ENCODE measurements at places on chromosomes 16 and 17.

- DNase-seq = peak; percentile 70
- no peak overlapping the region for H3K4me3 ChIP-seq
- peaks cover 5% of the 10 kb centered on the region for H3K4me1 ChIP-seq
- H3K27me3 ChIP-seq = no peaks in the 10 kb centered on the region
- no peaks in the 10 kb centered on the region for H3K36me3 ChIP-seq
These were observed 26.4 kb downstream of the B9D1 start for GRCh38 chr17:19335951-19336631.

- no peaks in the 10 kb centered on the region for H3K4me1 ChIP-seq
- no peak overlapping the region for H3K27ac ChIP-seq
- H3K36me3 ChIP-seq = no peaks in the 10 kb centered on the region
- no peak overlapping the region for H3K4me3 ChIP-seq
- no peaks in the 10 kb centered on the region for H3K27me3 ChIP-seq
These were observed 109.8 kb upstream of the FAM20A start for GRCh38 chr17:68710976-68711375.

GRCh38 chr16:7103056-7103455 lies 229.6 kb upstream of the RBFOX1 start:
- no peak for DNase-seq
- no peak overlapping the region for H3K4me3 ChIP-seq
- H3K27ac ChIP-seq = no peak overlapping the region
- H3K36me3 ChIP-seq = no peaks in the 10 kb centered on the region
- no peaks in the 10 kb centered on the region for H3K4me1 ChIP-seq

GRCh38 chr17:63497708-63498483 lies 21.0 kb downstream of the ACE start:
- peak; percentile 47 for DNase-seq
- no peak overlapping the region for H3K27ac ChIP-seq
- no peaks in the 10 kb centered on the region for H3K4me1 ChIP-seq

GRCh38 chr16:10889855-10890254 lies 12.9 kb downstream of the CIITA start:
- H3K27me3 ChIP-seq = no peaks in the 10 kb centered on the region
- no peaks in the 10 kb centered on the region for H3K36me3 ChIP-seq
- no peaks in the 10 kb centered on the region for H3K4me1 ChIP-seq

GRCh38 chr17:30483159-30483558 lies 6.0 kb downstream of the GOSR1 start:
- H3K4me3 ChIP-seq = no peak overlapping the region
- no peaks in the 10 kb centered on the region for H3K27me3 ChIP-seq
- DNase-seq = no peak
- peaks cover 2% of the 10 kb centered on the region for H3K4me1 ChIP-seq

GRCh38 chr17:47192554-47192953 lies 3.5 kb upstream of the CDC27 start:
- H3K36me3 ChIP-seq = no peaks in the 10 kb centered on the region
- DNase-seq = no peak
- H3K27ac ChIP-seq = no peak overlapping the region
- no peaks in the 10 kb centered on the region for H3K4me1 ChIP-seq
- H3K4me3 ChIP-seq = no peak overlapping the region
- no peaks in the 10 kb centered on the region for H3K27me3 ChIP-seq

GRCh38 chr17:49691677-49692191 lies 13.8 kb upstream of the SPOP start:
- H3K27me3 ChIP-seq = no peaks in the 10 kb centered on the region
- H3K4me1 ChIP-seq = peaks cover 16% of the 10 kb centered on the region
- no peak overlapping the region for H3K4me3 ChIP-seq
- no peaks in the 10 kb centered on the region for H3K36me3 ChIP-seq
- DNase-seq = no peak

GRCh38 chr16:51815523-51815922 lies 664.5 kb upstream of the SALL1 start:
- H3K27ac ChIP-seq = no peak overlapping the region
- no peaks in the 10 kb centered on the region for H3K36me3 ChIP-seq
- DNase-seq = no peak
- peaks cover 7% of the 10 kb centered on the region for H3K4me1 ChIP-seq
- no peak overlapping the region for H3K4me3 ChIP-seq
